LoVo (cell line): ENCODE measurements at places on chromosomes 5 and 9.
A peak's percentile ranks its signal among the peaks of the same experiment; 100 is the strongest.

DNA sequence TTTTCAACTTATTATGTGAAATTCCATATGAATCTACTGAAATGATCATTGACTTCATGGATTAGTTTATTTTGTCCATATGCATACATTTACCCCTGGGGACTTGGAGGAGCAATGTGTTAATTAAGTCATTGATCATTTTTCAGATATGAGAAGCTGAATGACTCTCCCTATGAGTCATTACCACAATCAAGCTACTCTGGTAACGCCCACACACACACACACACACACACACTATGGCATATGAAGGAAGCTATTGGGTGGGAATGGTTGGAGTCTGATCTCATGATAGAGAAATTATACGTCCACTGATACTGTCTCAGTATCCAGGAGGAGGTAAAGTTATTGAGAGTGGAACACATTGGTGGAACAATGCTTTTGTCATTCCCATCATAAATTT is 528.9 kb downstream of the AGTPBP1 start:
- DNase-seq = peak; percentile 55

- DNase-seq = no peak
These were observed 411.4 kb downstream of the MAT2B start for GRCh38 chr5:163916861-163917260.

DNA sequence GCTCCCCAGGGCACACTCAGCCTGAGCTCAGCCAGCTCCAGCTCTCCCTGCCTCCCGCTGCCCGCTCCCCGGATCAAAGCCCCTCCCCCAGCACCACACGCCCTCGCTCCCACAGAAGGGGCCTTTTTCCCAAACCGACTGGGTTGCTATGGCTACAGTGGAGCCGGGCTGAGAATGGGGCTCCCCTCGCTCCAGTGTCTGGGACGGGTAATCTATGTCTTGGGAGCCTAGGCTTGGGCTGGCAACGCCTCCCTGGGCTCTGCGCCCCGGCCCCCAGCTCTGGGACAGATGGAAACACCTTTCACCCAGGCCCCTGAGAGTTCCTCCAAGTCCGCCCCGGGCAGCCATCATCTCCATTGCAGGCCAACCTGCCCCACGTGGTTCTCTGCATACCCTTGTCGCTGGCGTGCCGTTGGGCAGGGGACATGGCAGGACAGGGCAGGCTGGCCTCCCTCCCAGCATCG is 29.6 kb downstream of the NOTCH1 start:
- no peak for DNase-seq

DNA sequence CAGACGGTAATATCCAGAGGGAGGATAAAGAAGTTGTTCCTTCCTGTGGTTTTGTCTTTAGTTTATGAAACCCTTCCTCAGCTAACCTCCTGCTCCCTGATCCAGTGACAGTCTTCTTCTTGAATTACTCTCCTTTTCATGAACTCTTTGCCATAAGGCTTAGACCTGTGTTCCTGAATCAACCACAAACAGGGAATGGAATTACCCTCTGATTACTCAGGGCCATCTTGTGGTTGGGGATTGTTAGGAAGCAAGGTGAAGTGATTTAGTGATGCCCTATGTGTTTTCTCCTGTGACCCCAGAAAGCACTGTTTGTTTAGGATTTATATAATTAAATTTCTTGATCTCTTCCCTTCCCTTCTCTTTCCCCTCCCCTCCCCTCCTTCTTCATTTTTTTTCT is 409.1 kb downstream of the TAF11L14 start:
- DNase-seq = no peak

DNA sequence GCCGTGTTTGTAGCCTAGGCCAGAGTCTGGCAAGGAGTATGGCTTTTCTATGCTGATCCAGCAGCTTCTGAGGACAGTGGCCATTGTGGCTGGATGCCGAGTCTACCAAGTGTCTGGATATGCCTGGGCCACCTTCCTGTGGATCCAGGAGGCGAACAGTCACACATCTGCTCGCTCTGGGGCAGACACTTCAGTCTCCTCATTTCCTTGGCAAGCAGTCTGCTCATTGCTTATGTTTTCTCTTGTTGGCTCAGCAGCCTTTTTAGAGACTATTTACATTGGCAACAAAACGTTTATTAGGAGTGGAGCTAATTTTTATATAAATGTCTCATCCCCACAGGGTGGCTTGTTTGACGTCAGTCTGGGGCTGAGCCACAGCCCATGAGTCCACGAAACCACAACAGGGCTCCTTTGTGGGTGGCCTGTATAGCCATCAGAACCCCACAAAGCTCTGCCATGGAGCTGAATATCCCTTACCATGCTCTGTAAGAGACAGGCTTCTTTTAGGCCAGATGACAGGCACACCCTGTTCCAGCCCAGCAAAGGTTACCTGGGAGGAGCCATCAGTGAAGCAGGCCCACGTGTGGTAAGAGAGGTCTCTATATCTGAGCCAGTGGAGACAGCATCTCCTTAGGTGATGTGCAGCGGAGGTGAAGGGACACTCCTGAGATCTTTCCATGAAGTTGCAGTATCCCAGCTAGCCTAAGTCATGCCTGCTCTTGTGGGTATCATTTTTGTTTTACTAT is 221.7 kb downstream of the DIRAS2 start:
- no peak for DNase-seq

GRCh38 chr9:82930116-82930515 is 132.8 kb downstream of the RASEF start:
- no peak for DNase-seq

GRCh38 chr9:136850866-136851775 is 1.0 kb upstream of the MAMDC4 start:
- DNase-seq = no peak

- DNase-seq = peak; percentile 50
These were observed 351.1 kb upstream of the RIOK2 start for GRCh38 chr5:97534166-97534565.

DNA sequence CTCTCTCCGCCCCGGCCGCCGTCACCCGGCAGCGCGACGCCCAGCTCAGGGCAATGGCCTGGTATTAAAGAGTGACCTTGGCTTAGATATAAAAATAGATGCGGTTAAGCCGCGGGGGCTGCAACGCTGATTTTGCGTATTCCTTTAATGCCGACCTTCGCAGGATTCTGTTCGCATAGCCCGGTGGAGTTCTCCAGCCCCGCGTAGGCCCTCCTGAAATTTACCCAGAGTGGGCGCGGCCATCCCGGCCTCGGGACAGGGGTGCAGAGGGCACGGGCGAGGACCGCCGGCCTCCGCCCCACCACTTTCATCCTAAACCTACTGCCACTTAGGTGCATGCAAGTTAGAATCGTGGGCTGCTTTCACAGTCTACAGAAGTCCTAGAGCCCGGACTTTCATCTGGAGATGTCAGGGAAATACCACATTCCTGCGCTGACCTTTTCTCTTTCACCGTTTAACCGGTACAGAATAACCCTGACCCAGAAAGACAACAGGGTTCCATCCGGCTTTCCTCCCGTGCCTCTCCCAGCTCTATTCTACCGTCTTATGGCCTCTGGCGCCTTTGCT is 492 bp upstream of the FAM169A start:
- DNase-seq = peak; percentile 25
